ENCODE measurements at places on chromosomes 3 and 15.

GRCh38 chr3:22732641-22733040 lies 470.5 kb upstream of the UBE2E2 start:
- no peak for DNase-seq

DNA sequence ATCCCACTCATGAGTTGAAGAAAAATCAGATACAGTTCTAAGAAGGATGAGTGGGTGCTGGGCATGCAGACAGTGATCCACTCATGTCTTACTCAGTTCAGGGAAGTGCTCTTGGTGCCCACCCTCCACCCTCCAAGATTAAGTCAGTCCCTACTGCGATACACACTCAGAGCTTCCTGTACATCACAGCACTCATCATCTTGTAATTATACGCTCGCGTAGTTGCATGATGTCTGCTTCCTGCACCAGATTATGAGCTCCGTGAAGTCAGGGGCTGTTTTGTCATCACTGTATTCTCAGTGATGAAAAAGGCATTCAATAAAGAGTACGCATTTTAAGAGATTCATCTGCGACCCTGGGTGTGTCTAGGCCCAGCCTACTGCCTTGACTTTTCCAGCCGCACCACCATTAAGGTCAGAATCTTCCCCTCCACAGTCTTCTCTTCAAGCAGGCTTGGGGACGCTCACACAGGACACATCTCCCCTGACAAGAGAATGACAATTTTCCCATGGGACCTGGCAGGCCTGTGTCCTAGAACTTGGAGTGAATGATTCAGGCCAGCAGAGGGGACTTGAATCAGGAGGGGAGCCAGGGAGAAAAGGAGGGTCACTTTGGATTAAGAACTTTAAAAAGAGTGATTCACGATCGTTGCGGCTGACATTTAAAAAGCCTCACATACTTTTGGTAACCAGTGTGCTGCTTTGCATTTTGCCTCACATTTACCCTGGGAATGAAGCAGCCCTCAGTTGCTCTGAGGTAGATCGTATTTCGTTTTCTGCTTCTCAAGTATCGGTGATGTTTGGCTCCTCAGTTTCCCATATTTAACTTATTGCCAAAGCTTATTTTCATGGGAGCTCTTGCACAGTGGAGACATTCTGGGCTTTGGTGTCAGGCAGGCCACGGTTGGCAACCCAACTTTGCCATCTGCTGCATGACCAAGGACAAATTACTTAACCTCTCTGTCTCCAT lies 7.9 kb upstream of the PDE8A start:
- DNase-seq = peak; percentile 53

GRCh38 chr3:184586851-184587250 lies 25.3 kb downstream of the EPHB3 start:
- no peak for DNase-seq

DNA sequence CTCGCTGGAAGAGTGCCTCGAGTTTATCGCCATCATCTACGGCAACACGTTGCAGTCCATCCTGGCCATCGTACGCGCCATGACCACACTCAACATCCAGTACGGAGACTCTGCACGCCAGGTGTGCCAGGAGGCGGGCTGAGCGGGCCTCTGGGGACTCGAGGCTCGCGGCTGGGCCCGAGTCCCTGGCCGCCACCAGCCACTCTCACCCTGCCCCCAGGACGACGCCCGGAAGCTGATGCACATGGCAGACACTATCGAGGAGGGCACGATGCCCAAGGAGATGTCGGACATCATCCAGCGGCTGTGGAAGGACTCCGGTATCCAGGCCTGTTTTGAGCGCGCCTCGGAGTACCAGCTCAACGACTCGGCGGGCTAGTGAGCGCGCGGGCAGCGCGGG lies 1.9 kb downstream of the GNAT1 start:
- DNase-seq = no peak

DNA sequence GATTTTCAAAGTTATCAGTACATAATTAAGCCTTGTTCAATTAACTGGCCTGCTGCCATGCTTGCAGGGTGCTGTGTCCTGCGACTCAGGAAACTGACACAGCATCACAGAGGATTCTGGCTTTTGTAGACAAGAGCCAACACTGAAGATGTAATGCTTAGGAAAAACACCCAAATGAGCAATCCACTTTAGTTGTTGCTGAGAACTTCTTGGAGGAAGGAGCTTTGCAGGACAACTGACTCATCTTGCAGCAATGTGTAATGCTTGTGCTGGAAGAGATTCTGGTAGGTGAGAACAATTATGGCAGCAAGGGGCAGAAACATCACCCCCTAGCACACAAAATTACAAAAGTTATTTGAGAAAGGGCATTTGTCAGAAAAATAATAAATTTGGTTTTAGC lies 67.6 kb downstream of the NLGN1 start:
- peak; percentile 21 for DNase-seq

DNA sequence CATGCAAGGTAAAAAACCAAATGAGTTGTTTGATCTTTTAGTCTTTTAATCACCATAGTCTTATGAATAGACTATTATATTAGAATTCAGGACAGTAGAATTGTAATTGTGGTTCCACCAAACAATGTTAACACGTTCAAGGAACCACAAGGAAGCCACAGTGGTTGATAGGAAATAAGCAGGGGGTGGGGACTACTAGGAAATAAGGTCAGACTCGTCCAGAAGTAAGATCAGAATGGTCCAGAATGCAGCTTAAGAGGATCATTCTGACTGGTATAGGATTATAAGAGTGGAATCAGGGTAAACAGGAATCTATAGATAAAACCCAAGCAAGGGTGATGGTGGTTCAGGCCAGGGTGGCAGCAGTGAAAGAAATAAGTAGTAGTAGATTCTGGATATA lies 7.5 kb downstream of the MYNN start:
- DNase-seq = no peak

- DNase-seq = no peak
Observed at GRCh38 chr3:110886222-110886893, 185.3 kb upstream of the NECTIN3 start.

- no peak for DNase-seq
Observed at GRCh38 chr3:99927671-99928457, 110.2 kb downstream of the CMSS1 start.

GRCh38 chr3:25587526-25587925 lies 77.2 kb downstream of the TOP2B start:
- DNase-seq = peak; percentile 42

DNA sequence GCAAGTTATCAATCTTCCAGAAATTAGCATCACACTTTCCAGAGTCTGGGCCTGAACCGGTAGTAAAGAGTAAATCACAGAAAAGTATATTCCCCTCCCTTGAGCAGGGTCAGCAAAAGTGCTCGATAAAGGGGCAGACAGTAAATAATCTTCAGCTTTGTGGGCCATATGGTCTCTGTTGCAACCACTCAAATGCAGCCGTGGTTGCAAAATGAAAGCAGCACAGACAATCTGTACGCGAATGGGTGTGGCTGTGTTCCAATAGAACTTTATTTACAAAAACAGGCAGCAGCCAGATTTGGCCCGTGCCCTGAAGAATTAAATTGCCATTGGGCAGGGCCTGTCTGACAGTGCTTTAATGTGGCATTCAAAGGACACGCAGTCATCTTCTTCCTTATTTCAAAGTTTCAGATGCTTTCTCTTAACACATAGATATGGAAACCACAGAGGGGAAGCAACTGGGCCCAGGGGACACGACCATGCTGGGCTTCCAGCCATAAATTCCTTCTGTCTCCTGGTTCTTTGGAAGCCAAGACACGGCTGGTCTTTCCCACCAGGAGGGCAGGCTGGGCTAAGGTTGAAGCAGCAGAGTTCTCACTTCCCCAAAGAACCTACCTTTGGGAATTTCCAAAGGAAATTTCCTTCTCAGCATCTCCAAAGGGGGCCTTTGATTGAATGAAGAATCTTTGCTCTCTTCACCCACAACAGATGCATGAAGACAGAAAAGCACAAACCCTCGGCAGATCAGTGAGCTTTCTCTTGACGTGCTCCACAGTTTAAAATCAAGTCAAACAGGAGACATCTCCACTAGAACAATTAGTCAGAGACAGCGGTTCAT lies 489.8 kb upstream of the PROK2 start:
- DNase-seq = peak; percentile 85

- no peak for DNase-seq
Observed at GRCh38 chr3:108412121-108412750, 98.2 kb downstream of the MYH15 start.

DNA sequence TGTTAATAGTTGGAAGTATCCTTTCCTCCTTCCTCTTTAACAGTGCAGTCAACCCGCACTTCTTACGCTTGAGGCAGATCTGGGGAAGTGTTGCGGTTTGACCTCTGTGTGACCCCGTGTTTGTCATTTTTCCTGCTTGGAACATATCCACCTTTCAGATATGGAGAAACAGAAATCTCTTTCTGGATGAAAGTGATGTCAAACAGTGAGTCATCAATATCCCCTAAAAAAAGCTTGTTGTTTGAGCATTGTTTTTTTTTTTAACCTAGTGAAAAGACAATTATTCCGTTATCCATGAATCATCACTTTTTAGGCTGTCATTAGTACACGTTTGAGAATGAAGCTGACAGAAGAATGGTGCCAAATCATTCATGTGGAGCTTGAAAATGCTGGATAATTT lies 293.7 kb downstream of the ARPP21 start:
- DNase-seq = peak; percentile 97

DNA sequence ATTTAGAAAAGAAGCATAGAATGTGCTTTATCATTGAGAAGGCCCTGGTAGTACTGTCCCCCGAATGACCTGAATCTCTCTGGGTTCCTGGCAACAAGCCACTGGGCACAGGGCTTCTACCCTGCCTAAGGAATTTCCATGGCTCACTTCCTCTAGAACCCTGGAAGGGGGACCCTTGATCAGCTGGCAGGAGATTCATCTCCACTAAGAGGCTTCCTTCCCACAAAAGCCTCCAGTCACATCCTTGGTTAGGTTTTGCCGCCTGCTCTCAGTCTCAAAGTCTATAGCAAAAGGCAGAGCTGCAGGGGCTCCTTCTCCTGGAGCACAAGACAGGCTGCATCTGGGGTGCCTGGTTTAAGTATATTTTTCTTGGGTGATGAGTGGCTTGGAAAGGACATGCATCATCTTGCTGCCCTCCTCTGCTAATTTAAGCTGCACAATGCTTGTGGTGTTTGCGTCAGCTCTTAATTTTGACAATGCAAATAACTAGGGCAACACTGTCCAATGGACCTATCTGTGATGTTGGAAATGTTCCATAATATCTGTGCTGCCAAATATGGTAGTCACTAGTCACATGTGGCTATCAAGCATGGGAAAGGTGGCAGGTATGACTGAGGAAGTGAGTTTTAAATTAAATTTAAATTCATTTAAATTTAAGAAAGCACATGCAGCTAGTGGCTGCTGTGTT lies 33.4 kb upstream of the RARRES1 start:
- DNase-seq = no peak

DNA sequence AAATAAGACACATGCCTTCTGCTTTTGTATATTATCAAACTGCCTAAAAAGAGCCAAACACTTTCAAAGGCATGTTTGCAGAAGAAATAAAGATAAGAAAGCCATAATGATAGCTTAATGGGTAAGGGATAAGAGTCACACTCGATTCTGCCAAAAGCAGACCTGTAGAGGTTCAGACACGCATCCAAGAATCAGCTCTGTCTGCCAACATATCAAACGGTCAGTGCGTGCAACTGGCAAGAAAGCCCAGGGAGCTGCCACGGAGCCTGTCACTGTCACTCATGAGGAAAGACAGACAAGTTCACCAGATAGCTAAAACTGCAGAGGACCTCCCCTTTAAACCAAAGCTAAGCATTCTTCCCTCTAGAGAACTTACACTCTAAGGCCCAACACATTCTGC lies 23.2 kb downstream of the DCP1A start:
- DNase-seq = no peak

DNA sequence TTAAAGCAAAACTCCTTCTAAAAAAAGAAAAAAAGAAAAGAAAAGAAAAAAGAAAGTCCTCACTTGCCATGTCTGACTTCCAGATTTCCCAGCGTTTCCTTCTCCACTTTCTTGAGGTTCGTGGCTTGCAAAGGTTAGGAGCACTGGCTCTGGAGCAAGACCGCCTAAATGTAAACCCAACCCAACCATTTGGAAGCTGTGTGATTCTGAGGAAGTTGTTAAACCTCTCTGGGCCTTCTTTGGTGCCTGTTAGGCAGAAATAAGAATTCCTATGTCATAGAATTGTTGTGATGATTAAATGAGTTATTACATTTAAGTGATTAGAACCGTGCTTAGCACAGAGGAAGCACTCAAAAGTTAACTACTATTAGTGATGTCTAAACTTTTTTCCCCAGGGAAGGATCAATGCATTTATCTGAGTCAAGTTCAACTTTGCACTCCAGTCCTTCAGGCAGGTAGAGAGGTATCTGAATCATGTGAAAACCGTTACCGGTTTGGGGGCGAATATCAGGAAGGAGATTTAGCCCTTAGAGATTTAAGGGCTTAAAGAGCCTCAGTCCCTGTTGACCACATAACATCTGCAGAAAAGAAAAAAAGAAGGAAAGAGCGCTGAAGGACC lies 78.3 kb upstream of the HES1 start:
- no peak for DNase-seq

- DNase-seq = peak; percentile 54
Observed at GRCh38 chr3:21654241-21654640, 96.8 kb downstream of the ZNF385D start.

- no peak for DNase-seq
Observed at GRCh38 chr3:71854096-71854495, 69.1 kb upstream of the PROK2 start.

DNA sequence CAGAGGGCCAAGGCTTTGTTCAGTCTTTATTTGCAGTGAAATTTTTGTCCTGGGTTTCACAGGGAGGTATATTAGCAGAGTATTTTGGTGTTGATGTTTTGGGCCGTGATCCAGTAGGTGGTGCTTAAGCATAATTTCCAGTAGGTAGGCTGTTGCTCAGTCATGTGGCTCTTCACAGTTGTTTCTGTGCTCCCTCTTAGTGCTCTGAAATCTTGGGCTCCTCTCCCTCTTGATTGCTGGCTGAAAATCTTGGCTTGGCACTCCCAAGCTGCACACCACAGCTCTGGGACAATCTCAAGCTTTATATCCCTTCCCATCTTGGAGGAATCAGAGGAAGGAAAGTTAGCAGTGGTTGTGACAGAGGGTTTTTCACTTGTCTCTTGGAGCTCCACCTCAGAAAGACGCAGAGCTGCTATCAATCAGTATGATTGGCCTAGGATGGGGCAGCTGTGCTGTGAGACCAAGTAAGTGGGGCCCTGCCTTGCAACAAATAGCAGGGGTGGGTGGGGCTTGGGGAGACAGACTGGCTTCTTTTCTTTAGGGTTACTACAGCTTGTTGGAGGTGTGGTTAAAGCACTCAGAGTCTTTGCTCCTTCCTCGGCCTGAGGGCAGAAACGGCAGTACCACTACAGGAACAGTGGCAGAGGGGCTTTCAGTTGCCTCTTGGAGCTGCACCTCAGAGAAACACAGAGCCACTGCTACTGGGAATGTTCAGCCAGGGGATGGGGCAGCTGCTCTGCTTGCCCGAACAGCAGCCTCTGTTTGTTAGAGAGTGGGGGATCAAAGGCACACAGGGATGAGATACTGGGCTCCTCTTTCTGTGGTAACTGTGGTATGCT lies 627.0 kb downstream of the SI start:
- DNase-seq = peak; percentile 9

Data from fibroblast of pulmonary artery (primary cell).